HT-29 (cell line): ENCODE measurements at places on chromosomes 16 and 17. TPM values are rescaled to one million over a fixed set of nuclear protein-coding genes. Genes with fewer than 3 reads are reported as not detected.

- no peak for DNase-seq
Observed at GRCh38 chr16:51922476-51922875, 624.5 kb downstream of the TOX3 start.

DNA sequence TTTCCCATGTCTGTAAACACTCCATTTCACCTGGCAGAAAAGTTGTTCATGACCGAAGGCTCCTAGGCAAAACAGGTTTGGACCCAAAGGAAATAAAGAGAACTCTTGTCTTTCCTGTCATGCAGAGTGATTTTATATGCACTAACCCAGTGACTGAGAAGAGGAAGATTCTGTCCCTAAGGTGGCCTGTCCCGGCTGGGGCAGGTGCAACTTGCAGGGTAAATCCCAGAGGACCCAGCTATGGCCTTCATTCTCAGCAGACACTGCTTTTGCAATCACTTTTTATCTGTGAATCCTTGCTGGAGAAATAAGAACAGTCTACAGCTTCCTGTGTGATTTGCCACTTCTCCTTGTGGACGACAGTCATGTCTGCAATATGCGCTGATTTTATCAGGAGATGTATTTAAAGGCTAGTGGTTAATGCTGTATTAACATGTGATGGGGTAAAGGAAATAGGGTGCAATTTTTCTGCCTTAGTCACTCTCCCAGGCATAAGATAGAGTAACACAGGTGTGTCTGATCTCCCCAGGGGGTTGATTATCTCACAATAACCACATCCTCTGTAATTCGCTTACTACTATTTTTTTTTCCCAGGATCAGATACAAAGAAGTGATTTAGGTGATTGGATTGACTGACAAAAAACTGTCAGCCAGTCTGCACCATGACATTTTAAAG lies 696.8 kb upstream of the SOX9 start:
- DNase-seq: peak; percentile 45

GRCh38 chr17:19539040-19539399 lies 5.4 kb downstream of the SLC47A1 start:
- no peak for DNase-seq

GRCh38 chr16:2009791-2010510 lies at the start of gene ZNF598:
Gene ZNF598, minus strand, starts transcription at chr16:2009821.
- DNase-seq: peak; percentile 92

DNA sequence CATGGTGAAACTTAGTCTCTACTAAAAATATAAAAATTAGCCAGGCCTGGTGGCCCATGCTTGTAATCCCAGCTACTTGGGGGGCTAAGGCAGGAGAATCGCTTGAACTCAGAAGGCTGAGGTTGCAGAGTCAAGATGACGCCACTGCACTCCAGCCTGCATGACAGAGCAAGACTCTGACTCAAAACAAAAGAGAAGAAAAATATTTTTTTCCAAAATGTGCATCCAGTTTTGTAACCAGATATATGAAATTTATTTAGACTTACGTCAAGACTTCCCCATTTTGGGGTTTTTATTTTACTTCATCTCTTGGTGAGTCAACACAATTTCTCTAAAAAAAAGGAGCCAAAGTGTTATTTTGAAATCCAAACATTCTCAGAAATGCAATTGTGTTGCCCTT lies 5.5 kb upstream of the TM4SF5 start:
- no peak for DNase-seq

The C17orf78 gene
- total RNA-seq: not detected in 2 replicates

GRCh38 chr16:12664164-12664733 lies 139.4 kb downstream of the CPPED1 start:
- DNase-seq: no peak

The PRAC2 gene
- total RNA-seq: 0.76 TPM in 1 of 2 replicates, not detected in the other

DNA sequence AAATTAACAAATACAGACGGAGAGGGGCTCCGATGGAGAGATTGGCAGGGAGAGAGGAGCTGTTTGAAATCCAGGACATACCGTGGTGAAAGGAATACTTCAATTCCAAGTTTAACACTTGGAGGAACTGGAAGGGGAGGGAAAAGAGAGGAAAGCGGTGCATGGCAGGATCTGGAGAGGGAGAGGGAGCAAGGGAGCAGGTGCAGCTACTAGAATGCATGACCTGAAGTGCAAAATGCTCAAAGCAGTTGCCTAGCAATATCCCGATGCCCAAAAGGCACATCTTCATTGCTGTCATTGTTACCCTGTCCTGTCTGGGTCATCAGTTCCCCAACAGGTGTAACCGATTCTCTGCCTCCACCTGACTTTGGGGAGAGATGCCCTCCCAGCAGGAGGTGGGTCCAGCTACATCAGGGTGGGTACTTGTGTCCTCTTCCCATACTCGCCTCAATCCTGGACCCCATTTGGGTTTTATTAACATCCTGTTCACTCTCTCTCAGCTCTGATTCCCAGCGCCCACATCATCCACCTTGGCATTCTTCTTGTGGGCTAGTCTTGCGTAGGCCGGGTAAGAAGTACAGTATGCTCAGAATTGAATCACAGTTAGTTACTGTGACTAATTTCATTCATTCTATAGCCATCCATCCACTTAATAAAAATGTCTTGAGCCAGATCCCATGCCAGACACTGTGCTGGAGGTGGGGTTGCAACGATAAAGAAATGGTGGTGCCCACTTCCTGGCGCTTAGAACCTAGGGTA lies 37.4 kb upstream of the EMP2 start:
- DNase-seq: peak; percentile 7

The ULK2 gene
- total RNA-seq: 0.13 and 1.5 TPM in 2 replicates

- DNase-seq: no peak
Observed at GRCh38 chr17:19873346-19873745, 5.6 kb upstream of the ULK2 start.

DNA sequence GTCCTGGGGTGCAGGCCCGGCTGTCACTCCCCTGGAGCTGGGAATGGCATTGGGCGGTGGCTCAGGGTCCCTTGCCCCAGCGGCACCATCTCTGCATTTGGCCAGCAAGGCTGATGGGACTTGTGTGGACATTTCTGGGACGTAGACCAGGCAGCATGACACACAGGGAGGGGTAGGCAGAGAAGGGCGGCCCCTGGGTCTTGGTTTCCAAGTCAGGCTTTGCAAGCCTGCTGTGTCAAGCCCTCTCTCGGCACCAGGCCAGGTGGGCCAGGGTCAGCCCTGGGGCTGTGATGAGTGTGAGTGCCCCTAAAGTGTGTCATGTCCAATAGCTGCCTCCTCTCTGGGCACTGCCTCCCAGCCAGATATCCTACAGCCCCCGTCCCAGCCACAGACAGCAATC lies 335.2 kb downstream of the SEC14L1 start:
- DNase-seq: no peak

DNA sequence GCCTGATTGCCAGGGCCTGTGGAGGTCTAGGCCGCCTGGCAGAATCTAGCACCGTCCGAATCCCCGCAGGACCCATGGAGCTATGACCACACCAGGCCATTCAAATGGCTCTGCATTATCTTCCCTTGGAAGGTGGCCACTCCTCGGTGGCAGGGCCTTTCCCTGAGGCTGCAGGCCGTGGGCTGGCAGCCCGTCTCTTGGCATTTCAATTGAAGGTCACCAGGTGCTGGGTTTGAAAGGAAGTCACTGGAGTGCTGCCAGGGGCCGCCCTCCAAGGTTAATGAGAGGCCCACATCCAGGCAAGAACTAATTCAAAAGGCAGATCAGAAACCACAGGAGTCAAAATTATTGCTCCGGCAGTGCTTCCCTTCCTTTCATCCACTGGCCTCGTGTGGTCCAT lies 27.7 kb upstream of the CACNG5 start:
- DNase-seq: no peak

- no peak for DNase-seq
Observed at GRCh38 chr16:49800876-49801275, 55.0 kb downstream of the ZNF423 start.

The ENKD1 gene
- total RNA-seq: 52.6 and 58.8 TPM in 2 replicates

GRCh38 chr17:1275962-1276736 lies 3.3 kb upstream of the TRARG1 start:
- peak; percentile 37 for DNase-seq

DNA sequence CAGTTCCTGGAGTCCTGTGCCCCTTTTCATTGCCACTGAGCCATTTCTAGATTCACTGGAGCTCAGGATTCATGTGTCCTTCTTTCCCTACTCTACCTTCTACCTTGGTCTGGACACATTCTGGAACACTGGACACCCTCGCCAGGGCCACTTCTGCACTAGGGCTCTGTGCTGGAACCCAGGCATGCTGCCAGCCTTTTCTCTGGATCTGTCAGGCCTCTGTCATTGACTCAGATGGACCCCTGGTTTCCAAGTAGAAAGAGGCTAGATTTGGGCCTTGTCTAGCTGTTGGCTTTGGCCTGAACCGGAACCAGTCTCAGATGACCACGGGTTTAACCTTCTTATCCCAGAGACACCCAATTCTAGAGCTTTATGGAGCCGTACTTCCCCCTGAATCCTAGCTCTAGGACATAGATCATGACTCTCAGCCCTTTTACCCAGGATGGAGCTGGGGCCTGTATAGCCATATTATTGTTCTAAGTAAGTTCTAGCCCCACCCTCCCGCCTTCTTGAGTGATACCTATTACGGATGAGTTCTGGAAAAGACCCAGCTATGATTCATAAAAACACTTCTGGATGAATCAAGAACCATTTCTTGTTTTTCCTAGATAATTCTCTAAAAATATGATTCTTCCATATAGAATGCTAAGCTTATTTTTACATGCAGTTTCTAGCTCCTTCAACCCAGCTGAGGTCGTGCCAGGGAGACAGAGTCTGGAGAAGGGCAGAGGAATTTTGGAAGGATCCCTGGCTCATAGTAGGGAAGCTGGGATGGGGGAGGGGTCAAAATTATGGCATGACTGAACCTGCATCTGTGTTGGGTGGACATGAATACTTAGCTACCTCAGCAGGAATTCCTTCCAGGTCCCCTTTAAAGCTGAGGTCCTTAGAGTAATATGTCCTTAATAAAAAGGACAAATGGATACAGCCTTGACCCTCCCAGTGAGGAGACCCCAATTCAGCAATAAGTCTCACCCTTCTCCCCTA lies 1.1 kb upstream of the CHRNB1 start:
- no peak for DNase-seq

DNA sequence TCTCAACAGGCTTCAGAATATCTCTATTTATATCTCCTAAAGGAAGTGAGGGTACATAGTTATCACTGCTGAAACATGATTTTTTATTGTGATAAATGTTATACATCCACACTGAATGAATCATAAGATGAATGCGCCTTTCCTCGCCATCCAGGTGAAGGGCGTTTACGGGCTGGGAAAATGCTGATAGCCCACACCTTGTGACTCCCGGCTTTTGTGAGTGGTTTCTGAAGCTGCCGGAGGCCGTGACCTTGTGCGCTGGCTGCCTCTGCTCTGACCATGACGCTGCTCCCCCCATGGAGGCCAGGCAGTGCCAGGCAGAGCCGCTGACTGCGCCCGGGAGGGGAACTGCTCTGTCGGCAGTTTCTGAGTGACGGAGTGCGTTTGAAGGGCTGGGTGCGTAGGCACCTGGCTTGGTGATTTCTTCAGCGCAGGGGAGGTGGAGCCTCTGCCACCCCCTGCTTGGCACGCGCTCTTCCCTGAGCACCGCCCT lies 97.2 kb downstream of the RAP1GAP2 start:
- peak; percentile 66 for DNase-seq

DNA sequence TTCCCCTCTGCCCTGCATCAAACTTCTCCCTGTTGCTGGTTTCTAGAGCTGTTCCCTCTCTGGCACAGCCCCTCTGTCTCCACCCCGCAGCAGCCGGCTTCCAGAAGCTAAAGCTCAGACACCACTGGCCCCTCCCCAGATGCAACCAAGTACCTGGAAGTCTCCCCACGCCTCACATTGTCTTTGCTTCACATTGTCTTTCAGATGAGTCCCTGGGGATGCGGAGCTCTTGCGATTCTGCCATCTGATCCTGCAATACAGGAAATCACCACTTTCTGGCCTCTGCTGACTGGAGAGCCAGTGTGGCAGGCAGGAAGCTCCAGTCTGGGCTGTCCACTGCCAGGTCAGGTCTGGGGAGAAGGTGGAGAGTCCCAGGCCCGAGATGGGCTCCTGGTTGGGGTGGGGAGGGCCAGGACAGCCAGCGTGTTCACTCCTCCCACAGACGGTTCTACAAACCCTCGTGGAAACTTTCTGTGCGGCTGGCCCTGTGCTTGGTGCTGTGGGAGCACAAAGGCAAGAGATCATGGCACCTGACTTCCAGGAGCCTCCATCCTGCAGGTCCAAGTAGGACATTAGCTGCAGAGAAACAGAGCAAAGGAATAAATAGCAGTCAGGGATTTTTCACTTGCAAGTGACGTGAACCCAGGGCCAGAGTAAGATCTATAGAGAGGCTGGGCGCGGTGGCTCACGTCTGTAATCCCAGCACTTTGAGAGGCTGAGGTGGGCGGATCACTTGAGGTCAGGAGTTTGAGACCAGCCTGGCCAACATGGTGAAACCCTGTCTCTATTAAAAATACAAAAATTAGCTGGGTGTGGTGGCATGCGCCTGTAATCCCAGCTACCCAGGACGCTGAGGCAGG lies 47.9 kb upstream of the MAP3K14 start:
- DNase-seq: no peak

The ITPRIPL2 gene
- 17.7 and 19.5 TPM in 2 replicates for total RNA-seq

The SLC6A2 gene
- total RNA-seq: not detected in 2 replicates

The MYCBPAP gene
- total RNA-seq: not detected in 2 replicates

- peak; percentile 77 for DNase-seq
Observed at GRCh38 chr17:65371702-65372101, 189.7 kb downstream of the AXIN2 start.

The USH1G gene
- total RNA-seq: not detected in 2 replicates

DNA sequence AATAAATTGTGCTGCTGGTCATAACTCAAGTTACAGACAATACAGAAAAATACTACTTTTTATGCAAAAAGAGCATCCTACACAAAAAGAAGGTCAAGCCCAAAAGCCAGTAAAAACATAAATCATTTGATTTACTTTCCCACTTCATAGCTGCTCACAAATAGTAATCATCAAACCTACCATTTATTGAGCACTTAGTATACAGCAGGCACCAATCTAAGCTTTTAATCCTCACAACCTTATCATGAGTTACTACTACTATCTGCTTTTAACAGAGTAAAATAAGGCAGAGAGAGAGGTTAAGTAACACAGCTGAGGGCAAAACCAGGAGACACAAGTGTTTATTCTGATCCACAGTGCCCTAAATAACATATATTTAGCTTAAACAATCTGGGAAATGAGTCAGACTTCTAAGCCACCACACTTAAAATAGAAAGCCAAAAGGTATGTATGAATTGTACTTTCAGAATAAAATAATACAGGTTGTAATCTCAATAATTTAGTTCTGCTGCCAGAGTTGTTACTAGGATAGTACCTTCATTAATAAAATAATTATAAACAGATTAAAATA lies 1.7 kb upstream of the AARS1 start:
- DNase-seq: no peak

The TBC1D3B gene
- 10.0 and 18.6 TPM in 2 replicates for total RNA-seq

DNA sequence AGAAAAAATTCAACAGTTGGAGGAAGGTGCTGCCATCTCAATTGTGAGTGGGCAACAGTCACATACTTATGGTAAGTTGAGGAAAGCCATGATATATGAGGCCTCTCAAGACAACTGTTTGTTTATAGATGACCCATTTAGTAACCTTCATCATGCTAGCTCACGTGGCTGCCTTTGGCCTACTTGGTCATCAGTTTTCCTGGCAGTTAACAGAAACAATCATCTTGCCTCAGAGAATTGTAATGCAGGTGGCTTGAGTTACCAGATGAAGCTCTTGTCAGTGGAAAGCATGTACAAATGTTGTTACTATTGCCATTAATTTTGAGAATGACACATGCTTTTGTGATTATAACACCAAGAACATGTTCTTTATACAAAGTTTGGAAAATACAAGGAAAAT lies 14.7 kb downstream of the TPPP3 start:
- DNase-seq: no peak
